ENCODE measurements at places on chromosomes 4 and X.

DNA sequence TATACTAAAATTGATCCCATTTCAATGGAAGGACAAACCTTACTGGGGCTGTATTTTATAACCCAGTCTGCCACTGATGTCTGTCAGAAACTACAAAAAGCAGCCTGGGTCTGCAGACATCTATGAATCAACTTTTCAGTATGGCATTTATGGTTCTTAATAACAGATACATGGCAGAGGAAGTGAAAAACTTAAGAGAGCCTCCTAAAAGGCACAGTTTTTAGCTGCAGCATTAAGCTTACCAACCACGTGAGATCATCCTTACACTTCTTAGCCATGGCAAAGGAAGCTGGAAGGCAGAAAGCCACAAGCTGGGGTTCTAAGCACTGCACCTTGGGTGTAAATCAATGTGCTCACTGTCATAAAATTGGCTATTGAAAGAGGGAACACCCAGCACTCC, 16.6 kb upstream of the UGT2B17 start:
- no peak for DNase-seq

GRCh38 chr4:152172146-152172545, 363.7 kb downstream of the FBXW7 start:
- DNase-seq, result no peak

GRCh38 chr4:181418496-181418895, 824.7 kb upstream of the TENM3 start:
- no peak for DNase-seq

DNA sequence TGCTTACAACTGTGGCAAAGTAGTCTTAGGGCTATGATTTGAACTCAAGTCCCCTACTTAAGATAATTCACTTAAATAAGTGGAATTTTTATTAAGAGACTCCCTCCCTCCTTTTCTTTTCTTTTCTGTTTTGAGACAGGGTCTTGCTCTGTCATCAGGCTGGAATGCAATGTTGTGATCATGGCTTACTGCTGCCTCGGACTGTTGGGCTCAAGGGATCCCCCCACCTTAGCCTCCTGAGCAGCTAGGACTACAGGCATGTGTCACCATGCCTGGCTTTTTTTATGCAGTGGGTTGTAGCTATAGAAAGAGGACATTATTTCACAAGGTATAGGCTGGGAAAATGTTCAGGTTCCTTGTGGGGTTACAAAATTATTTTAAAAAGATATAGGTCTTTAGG, 19.2 kb downstream of the DIAPH2 start:
- no peak for DNase-seq

- no peak for DNase-seq
Measured at GRCh38 chrX:126718440-126718839, 101.1 kb upstream of the PRR32 start.

DNA sequence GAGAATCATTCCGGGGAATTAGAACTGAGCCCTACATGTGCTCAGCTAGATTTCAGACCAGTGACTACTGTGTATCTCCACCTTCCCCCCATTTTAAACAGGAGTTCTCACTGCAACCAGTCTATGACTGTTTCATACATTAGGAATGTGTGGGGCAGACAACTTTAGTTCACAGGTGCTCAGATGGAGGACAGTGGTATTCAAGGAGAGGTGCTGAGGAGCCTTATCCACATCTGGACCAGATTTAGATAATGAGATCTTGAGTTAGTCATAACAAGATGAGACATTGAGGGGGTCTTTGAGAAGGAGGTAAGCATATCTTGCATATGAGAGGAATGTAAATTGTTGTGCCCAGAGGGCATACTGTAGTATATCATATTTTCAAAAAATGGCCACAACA, 32.8 kb upstream of the RELL1 start:
- peak; percentile 47 for DNase-seq
